Activated T-helper 1 cell treated with anti-CD3 and anti-CD28 coated beads, Interleukin-12 subunit alpha, Interleukin-12 subunit beta, Interleukin-2, Interleukin-4 antibody, amounts not matched to agents 30 ng/mL and 10 ng/mL and 1 ng/mL, durations not matched to agents 14 hours and 24 hours and 36 hours (primary cell): ENCODE measurements at places on chromosomes 12 and 14.

DNA sequence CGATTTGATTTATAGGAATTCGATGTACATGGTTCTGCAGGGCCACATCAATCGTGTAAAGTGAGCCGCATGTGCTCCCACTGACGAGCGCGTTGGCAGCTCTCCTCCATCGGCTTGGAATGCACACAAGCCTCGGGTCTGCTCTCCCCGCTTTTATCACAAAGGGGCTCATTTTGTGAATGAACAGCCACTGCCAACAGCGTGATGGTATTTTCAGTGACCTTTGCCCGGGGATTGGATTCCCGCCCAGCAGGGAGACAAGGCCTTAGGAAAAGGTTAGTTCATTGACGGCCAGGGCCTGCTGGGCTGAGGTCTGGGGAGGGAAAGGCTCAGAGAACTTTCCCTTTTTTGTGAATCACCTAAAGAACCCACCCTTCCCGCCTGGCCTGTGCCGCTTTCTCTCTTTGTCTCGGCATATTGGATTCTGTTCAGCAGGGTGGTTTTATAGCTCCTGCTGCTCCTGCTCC, 232.1 kb downstream of the MSRB3 start:
- no peak for DNase-seq

- DNase-seq = no peak
Measured at GRCh38 chr12:108538146-108538545, 22.8 kb downstream of the SART3 start.

- DNase-seq = no peak
Measured at GRCh38 chr12:76033081-76034011, 1.8 kb upstream of the PHLDA1 start.

GRCh38 chr12:74043343-74043742, 494.3 kb upstream of the ATXN7L3B start:
- no peak for DNase-seq

- DNase-seq = no peak
Measured at GRCh38 chr14:90807060-90807459, 9.2 kb downstream of the TTC7B start.

- DNase-seq = no peak
Measured at GRCh38 chr14:96598332-96598928, 96.2 kb downstream of the PAPOLA start.

DNA sequence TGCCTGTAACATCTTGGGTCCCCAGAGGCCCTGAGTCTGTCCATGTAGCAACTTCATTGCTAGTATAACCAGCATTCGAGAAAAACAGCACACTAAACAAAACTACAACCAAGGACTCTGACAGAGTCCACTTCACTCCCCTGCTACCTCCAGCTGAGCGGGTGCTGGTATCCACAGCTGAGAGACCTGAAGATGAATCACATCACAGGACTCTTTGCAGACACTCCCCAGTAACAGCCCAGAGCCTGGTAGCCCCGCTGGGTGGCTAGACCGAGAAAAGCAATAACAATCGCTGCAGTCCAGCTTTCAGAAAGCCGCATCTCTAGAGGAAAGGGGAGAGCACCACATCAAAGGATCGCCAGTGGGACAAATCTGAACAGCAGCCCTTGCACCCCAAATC, 9.0 kb upstream of the IQSEC3 start:
- no peak for DNase-seq

DNA sequence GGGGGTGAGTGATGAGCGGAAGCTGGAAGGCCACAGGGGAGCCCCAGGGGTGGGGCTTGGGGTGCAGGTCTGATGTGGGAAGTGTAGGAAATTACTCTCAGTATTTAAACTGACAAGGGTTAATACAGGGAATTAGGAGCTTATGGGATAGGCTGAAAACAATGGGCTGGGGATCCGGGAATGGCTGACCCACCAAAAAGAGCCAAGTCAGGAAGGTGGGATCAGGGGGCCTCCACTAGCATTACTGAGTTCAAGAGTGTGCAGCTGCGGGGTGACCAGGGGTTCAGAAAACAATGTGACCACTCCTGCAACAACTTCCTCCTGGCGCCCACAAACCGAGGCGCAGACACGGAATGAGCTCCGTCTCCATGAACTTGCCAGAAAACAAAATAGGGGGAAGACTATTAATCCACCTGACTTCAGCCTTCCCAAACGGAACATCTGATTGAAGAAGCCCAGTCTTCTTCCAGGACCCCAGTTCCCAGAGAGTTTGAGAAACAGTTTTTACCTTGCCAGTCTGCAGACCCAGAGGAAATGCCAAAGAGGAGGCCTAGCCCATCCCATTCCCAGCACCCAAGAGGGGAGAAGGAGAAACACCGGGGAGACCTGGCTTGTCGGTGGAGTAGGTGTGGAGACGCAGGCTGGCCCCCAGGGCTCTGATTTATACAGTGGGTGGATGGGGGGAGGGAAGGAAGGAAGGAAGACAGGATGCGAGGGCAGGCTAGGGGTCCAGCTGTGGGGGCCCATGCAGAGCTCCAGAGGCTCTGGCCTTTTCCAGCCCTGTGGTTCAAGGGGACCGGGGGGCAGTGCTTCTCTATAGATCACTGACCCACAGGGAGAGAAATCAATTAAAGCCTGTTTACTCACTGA, 16.5 kb upstream of the YY1 start:
- DNase-seq = no peak

DNA sequence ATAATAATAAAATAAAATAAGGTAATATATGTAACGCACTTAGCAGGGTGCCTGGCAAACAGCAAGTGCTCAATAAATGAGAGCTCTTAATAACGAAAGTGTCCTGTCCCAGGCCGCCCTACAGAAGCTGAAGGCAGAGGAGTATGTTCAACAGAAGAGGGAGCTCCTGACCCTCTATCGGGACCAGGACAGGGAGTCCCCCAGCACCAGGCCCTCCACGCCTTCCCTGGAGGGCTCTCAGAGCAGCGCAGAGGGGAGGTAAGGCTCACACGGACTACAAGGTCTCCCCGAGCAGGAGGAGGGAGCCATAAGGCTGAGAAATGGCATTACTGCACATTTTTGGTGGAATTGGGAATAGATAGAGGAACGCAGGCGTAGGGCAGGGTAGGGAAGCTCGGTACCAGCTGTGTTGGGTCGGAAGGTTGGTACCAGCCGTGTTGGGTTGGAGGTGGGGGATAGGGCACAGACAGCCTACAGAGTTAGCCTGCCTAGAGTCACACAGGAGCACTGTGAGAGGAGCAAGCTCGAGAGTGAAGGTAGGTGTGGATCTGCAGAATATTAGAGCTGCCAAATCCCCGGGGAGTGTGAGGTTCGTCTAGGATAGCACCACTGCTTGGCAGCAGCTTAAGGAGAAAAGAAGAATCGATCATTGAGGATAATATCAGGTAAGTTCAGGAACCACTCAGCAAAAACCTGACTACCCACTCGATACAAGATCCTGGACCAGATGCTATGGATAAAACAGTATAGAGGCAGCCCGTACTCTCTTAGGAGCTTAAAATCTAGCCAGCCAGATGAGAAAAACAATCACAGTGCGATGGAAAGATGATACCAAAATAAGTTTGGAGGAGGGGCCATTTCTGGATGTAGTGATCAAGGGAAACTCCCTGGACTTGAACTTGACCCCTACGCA, 15.3 kb downstream of the TNFRSF1A start:
- DNase-seq = no peak

DNA sequence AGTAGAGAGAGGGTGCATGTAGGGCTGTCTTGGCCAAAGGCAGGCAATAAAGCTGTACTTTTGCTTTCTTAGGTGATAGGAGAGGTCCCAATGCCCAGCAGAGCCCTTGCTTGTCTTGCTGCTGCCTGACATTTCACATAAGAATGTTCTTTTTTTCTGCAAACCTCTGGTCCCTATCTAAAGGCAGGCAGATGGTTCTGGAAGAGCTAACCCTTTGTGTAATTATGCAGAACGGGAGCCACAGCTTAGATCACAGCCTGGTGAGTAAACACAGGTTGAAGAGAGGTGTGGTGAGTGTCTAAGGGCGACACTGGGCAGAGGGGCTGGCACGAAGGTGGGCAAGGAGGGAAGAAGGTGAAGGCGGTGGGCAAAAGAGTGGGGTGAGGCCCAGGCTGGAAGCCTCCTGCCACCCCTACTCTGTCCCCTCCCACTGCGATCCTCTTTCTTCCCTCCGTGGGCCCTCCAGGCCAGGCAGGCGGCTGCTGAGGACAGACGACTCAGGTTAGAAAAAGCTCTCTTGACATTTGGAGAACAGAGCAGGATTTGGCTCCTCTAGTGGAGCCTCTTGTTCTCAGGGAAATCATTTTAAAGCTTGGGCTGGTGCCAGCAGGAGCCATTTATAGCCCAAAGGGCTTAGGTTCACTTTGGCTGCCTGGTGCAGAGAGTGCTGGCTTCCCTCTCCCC, 42.8 kb downstream of the PRMT8 start:
- DNase-seq = no peak

- no peak for DNase-seq
Measured at GRCh38 chr14:32100175-32100574, 23.1 kb downstream of the ARHGAP5 start.

DNA sequence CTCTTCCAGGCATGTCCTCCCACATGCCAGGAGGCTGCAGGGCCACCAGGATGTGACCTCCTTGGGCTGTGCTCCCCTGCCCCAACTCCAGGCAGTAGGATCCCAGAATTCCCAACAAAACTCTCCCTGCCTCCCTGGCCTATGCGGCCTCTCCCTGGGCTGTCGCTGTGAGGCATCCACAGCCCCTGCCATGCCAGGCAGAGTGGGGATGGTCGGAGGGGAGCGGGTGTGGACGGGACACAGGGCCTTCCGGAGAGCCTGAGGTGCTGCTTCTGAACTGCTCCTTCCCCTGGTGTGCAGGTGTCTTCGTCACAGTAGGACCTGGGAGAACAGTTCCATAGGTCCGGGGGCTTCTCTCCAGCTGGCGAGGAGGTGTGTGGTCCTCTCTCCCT, 18.3 kb downstream of the GPR132 start:
- DNase-seq = no peak

DNA sequence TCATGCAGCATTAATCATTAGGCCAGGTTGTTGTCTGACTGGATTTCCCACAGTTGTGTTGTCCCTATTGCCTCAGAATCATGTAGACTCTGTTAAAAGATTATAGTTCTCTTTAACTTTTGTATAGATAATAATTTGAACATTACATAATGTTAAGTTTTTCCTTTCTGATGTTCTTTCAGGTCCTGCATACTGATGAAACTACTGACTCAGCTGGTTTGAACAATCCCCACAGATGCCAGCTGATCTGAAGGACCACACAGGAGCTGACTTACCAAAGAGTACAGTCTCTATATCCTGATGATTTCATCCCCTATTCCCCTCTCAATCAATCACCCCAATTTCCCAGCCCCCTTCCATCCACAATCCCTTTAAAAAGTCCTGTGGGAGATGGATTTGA, 341.2 kb upstream of the MGAT4C start:
- no peak for DNase-seq

DNA sequence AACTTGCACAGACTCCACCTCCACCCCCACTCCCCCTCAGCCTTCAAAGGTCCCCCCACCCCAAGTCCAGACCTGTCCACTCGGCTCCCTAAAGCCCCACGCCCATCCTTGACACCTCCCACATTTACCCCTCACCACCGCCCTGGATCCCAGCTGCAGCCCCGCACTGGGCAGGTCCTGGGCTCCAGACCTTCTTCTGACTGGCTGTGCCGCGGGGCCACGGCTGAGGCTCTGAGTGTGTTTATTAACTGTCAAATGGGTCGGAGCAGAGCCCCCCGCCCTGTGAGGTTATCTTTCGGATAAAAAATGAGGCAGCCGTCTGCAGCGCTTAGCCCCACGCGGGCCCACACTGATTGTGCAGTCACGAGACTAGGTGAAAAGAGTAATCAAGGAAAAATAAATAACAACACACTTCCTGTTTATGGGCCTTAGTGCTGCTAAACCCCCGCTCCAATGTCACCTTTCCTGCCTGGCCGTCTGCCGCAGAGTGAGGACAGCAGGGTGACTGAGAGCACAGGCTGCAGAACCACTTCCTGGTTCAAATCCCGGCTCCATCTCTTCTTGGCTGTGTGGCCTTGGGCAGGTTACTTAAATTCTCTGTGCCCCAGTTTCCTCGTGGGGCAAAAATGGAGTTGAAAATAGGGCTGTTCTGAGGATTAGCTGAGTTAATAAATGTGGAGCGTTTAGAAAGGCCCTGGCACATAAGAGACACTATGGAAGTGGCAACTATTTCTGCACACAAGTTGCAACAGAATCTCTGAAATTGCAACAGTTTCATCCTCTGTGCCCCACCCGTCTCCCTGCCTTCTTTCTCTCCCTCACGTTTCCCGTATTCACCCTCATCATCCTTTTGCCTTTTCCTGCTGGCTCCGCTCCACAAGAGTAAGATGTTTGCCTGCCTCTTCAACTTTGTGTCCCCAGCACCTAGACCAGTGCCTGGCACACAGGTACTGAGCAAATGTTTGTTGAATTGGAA, 9.4 kb downstream of the SETD1B start:
- no peak for DNase-seq

- DNase-seq = no peak
Measured at GRCh38 chr12:122880668-122881067, 15.3 kb downstream of the VPS37B start.

GRCh38 chr14:45254771-45255170, 1.8 kb upstream of the MIS18BP1 start:
- no peak for DNase-seq

- DNase-seq = no peak
Measured at GRCh38 chr14:43471595-43471994, 1035.5 kb downstream of the FSCB start.

- no peak for DNase-seq
Measured at GRCh38 chr12:112111931-112112330, 3.3 kb upstream of the NAA25 start.

DNA sequence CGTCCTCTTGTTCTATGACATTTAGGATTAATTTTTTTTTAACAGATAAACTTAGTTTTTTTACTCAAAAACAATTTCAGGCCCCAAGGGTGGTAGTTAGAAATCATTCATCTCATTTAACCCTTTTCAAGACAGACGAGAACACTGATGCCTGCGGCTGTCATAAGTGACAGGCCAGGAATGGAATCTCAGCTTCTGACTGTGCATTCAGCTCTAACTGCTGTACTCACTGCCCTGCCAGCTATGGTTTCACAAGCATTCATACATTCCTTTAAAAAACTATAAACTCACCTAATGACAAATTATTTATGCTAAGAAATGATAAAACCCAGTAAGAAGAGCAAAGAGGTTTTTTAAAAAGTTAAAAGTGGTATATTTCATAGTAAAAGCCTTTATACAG, 8.8 kb downstream of the DENND5B start:
- DNase-seq = no peak

GRCh38 chr14:70714055-70714550, 72.4 kb downstream of the TTC9 start:
- peak; percentile 9 for DNase-seq

GRCh38 chr12:75833268-75833667, 198.3 kb downstream of the PHLDA1 start:
- DNase-seq = no peak

GRCh38 chr12:13523536-13524307, 327.2 kb downstream of the EMP1 start:
- DNase-seq = no peak

- DNase-seq = no peak
Measured at GRCh38 chr12:43148691-43149090, 403.3 kb downstream of the ADAMTS20 start.

DNA sequence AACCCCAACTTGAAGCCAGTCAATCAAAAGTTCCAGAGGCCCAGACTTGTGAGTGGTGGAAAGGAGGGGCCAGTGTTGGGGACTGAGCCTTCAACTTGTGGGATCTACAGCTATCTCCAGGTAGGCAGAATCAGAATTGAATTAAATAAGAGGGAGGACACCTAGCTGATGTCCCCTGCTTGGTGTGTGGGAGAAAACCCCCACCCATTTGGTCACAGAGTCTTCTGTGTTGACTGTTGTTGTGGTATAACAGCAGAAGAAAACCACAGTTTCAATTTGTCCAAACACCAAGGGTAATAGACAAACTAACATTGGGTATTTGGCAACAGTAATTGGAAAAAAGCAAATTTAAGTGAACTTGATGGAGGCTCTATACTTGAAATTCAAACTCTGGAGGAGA, 3.4 kb upstream of the GCH1 start:
- no peak for DNase-seq

- no peak for DNase-seq
Measured at GRCh38 chr12:91037276-91037675, 20.5 kb downstream of the KERA start.
